ENCODE measurements at places on chromosomes 5 and 9. TPM values are rescaled to one million over a fixed set of nuclear protein-coding genes. Genes with fewer than 3 reads are reported as not detected.
A peak's percentile ranks its signal among the peaks of the same experiment; 100 is the strongest.

GRCh38 chr5:64765804-64766504, 2.5 kb downstream of the SREK1IP1 start:
- no peak overlapping the region for H3K27ac ChIP-seq
- no peak for DNase-seq
- H3K4me3 ChIP-seq = no peak overlapping the region

GRCh38 chr9:97858826-97859225, 5.8 kb downstream of the FOXE1 start:
- no peaks in the 10 kb centered on the region for H3K36me3 ChIP-seq
- H3K4me3 ChIP-seq = no peak overlapping the region
- peaks cover 43% of the 10 kb centered on the region for H3K27me3 ChIP-seq
- no peaks in the 10 kb centered on the region for H3K4me1 ChIP-seq
- no peak for DNase-seq
- no peak overlapping the region for H3K27ac ChIP-seq

- no peaks in the 10 kb centered on the region for H3K4me1 ChIP-seq
- no peak overlapping the region for H3K4me3 ChIP-seq
- no peaks in the 10 kb centered on the region for H3K27me3 ChIP-seq
- DNase-seq = no peak
Measured at GRCh38 chr5:31783086-31783645, 144.2 kb downstream of the PDZD2 start.

DNA sequence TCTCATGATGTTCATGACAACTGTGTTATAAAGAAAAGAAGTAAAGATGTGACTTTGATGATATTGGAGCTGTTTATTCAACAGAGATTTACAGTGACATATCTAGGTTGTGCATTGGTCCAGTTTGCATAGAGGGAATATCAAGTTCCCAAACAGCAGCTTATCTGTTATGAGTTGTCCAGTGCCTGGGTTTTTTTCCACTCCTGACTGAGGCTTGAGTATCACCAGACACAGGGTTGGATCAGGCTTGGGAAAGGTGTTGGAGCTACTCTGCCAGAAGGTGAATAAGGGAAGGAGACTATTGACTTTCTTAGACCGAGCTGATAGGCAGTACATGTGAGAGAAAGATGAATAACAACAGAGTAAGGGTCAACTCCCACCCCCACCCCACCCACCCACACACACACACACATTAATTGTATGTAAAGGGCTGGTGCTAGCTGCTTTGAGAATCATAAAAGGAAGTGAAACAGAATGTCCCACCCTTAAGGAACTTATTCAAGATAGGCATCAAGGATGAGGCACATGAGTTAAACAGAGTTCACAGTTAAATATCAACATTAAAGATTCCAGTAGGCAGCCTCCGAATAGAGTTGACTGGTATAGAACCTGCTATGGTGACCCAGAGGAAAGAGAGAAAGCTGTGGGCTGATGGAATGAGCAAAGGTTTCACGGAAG, 33.0 kb upstream of the RASGRF2 start:
- no peaks in the 10 kb centered on the region for H3K27me3 ChIP-seq
- no peak overlapping the region for H3K27ac ChIP-seq
- H3K36me3 ChIP-seq = no peaks in the 10 kb centered on the region
- no peak overlapping the region for H3K4me3 ChIP-seq
- DNase-seq = no peak

- H3K4me3 ChIP-seq = no peak overlapping the region
- H3K27ac ChIP-seq = no peak overlapping the region
- H3K36me3 ChIP-seq = no peaks in the 10 kb centered on the region
Measured at GRCh38 chr5:36669015-36669651, 62.7 kb downstream of the SLC1A3 start.

Gene DAB2
- total RNA-seq = 61.1 TPM

GRCh38 chr5:178769617-178770260, 39.3 kb upstream of the ZNF354A start:
- H3K4me1 ChIP-seq = no peaks in the 10 kb centered on the region
- H3K27ac ChIP-seq = no peak overlapping the region
- H3K4me3 ChIP-seq = no peak overlapping the region
- H3K36me3 ChIP-seq = no peaks in the 10 kb centered on the region

DNA sequence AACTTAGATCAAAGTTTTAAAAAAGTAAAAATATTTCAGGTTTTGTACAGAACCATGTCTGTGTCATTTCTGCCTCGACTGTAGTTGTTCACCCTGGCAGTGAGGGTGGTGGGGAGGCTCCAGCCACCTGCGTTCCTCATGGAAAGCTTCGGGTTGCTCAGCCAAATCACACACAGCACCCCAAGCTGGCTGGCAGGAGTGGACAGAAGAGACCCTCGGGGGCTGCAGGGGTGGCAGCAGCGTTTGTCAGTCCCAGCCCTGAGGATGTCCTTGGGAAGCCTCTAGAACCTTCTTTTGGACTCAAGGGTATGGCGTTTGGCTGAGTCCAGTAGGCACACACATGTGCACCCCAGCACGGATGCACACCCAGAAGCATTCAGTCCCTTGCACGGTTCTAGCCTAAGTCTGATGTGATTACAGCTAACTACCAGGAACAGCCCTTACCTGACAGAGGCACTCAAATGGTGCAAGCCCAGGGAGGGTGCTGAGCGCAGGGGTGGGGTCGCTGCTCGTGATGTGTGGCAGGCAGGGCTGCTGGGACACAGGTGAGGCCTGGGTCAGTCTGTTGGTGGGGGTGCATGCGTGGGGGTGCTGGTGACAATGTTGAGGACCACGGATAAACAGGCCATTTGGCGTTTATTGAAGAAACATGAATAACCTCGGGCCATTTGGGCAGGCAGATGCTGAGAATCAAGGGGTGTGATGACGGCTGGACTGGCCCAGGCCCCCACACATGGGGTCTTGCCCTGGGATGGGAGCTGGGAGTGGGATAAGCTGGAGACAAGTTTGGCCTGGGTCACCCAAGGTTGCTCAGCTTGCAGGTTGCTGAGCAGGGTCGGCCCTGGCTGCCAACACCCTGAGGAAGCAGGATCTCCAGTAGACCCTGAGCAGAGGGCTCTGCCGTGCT, 103.4 kb downstream of the PHF2 start:
- no peaks in the 10 kb centered on the region for H3K36me3 ChIP-seq
- H3K4me3 ChIP-seq = no peak overlapping the region
- no peak overlapping the region for H3K27ac ChIP-seq
- peak; percentile 9 for DNase-seq

GRCh38 chr5:160399402-160400353, at the start of gene FAM200C:
Gene FAM200C, minus strand, starts transcription at chr5:160400054. Its CDS starts 4,564 bp downstream, at chr5:160395490.
- no peaks in the 10 kb centered on the region for H3K27me3 ChIP-seq
- peak; percentile 90 for DNase-seq
- H3K27ac ChIP-seq = peak within 1 kb of the TSS; percentile 82
- H3K4me3 ChIP-seq = peak within 1 kb of the TSS; percentile 55
- H3K4me1 ChIP-seq = no peaks in the 10 kb centered on the region
- no peaks in the 10 kb centered on the region for H3K36me3 ChIP-seq

DNA sequence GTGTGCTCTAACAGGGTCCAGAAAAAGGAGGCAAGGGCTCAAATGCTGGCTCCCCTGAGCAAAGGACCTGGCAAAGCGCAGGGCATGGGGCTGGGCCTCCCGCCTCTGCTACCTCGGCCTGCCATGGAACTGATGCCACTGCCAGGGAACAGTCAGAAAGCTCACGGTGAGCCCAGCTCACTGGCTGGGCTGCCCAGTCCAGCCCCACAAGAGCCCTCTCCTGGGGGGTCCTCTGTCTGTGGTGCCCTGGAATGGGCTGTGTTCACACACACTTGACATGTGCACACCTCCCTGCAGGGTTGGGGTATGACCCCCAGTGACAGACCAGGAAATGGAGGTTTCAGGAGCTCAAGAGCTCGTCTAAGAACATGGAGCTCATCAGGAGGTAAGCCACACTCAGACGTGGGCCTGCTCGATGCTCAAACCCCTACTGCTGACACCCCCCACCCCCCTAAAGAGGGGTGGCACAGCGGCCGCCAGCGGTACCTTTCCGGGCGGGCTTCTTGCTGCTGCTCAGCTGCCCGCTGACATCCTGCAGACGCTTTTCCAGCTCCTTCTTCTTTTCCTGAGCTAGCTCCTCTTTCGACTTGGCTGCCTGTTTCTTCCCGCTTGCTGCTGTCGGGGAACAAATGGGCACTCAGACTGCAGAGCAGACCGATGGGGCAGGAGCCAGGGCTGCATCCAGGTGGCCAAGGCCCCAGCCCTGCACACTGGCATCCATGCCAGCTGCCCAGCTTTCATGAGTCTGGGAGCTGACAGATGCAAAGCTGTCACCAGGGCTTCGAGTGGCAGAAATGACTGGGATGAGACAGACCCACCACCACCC, 9.1 kb downstream of the BRD3OS start:
- no peak overlapping the region for H3K4me3 ChIP-seq
- DNase-seq = no peak
- H3K4me1 ChIP-seq = no peaks in the 10 kb centered on the region
- H3K36me3 ChIP-seq = no peaks in the 10 kb centered on the region

Gene PLEKHG4B
- total RNA-seq = not detected

Gene REEP2
- total RNA-seq = 14.1 TPM

DNA sequence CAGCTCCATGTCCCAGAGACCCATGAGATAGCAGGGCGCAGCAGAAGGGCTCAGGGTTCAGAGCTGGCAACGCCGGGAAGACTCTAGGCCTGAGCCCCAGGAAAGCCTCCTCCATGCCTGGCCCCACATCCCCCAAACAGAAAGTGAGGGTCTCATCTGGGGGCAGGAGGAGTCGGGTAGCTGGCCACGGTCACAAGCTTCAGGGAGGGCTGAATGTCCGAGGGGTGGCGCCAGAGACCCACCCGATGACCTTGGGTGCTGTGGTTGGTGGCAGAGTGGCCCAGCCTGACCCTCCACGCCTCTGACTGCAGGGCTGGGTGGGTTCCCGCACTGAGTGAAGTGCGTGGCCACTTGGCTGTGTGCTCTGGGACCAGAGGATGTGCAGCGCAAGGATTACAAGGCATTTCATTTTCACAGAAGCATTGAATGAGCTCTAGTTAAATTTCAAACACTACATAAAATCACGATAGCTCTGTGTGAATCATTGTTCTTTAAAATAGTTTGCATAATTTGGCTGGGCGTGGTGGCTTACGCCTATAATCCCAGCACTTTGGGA, 3.0 kb downstream of the C8G start:
- no peak for DNase-seq
- H3K27me3 ChIP-seq = no peaks in the 10 kb centered on the region
- no peak overlapping the region for H3K27ac ChIP-seq
- H3K4me3 ChIP-seq = no peak overlapping the region
- H3K36me3 ChIP-seq = no peaks in the 10 kb centered on the region
- H3K4me1 ChIP-seq = peaks cover 7% of the 10 kb centered on the region

- no peak overlapping the region for H3K4me3 ChIP-seq
- no peak for DNase-seq
- no peaks in the 10 kb centered on the region for H3K4me1 ChIP-seq
- H3K27me3 ChIP-seq = no peaks in the 10 kb centered on the region
- no peaks in the 10 kb centered on the region for H3K36me3 ChIP-seq
- no peak overlapping the region for H3K27ac ChIP-seq
Measured at GRCh38 chr9:111041902-111042301, 3.6 kb upstream of the LPAR1 start.

DNA sequence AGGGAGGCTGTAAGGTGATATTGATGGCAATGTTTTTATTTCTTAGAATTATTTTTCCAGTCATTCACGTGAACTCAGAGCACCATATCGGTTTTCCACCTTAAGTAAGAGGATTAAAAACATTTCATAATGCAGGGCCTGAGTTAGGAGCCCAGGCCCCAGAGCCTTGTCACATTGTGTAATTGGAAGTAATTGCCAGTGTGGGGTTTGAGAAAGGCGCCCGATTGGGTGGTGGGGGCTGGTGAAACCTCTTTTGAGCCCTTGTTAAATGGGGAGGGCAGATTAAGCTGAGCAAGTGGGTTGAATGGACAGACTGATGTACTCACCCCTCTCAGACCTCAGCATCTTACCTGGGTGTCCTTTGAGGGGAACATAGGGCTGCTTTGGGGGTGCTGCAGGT, 116.7 kb upstream of the PITX1 start:
- DNase-seq = no peak
- H3K4me1 ChIP-seq = no peaks in the 10 kb centered on the region
- no peaks in the 10 kb centered on the region for H3K36me3 ChIP-seq
- no peak overlapping the region for H3K4me3 ChIP-seq
- H3K27me3 ChIP-seq = no peaks in the 10 kb centered on the region

DNA sequence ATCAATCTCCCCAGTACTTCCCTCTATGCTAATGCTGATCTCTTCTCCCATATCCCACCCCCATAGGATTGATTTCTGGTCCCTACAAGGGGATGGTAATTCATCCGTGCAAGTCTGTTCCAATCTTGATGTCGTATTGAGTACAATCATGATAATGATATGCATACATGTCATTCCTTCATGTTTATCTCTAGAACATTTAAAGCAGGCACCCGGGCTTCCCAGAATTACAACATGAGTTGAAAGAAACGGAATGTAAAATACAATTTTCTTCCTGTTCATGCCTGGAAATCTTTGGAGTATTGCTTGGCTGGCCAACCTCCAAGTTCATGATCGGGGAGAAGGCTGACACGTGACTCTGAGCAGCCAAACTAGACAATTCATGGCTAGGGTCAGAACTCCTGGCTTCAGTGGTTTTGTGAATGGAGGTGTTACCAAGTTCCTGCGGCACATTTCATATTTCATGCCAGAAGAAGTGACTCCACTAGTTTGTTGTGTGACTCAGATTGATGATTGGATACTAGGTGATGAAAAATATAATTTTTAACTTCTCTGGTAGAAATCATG, 66.6 kb downstream of the C9orf152 start:
- H3K4me1 ChIP-seq = no peaks in the 10 kb centered on the region
- no peak overlapping the region for H3K4me3 ChIP-seq
- H3K36me3 ChIP-seq = no peaks in the 10 kb centered on the region
- H3K27me3 ChIP-seq = no peaks in the 10 kb centered on the region

Gene CDH9
- total RNA-seq = not detected

GRCh38 chr5:82332886-82333615, 54.9 kb upstream of the RPS23 start:
- H3K4me3 ChIP-seq = no peak overlapping the region
- H3K36me3 ChIP-seq = no peaks in the 10 kb centered on the region
- no peak for DNase-seq
- H3K4me1 ChIP-seq = no peaks in the 10 kb centered on the region
- H3K27me3 ChIP-seq = no peaks in the 10 kb centered on the region

Gene SLC22A4
- 2.9 TPM for total RNA-seq

DNA sequence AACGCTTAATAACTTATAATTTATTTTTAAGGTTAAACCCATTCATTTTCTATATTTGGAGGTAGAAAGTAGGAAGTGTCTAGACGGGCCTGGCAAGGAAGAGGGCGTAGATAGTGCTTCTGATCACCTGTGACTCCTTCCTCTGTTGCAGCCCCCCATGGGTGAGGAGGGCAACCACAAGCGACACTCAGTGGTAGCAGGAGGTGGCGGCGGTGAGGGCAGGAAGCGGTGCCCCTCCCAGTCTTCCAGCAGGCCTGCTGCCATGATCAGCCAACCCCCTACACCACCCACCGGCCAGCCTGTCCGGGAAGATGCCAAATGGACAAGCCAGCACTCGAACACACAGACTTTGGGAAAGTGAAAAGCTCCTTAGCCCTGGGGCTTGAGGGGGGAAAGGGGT, 36.7 kb downstream of the FAXDC2 start:
- H3K36me3 ChIP-seq = no peaks in the 10 kb centered on the region

DNA sequence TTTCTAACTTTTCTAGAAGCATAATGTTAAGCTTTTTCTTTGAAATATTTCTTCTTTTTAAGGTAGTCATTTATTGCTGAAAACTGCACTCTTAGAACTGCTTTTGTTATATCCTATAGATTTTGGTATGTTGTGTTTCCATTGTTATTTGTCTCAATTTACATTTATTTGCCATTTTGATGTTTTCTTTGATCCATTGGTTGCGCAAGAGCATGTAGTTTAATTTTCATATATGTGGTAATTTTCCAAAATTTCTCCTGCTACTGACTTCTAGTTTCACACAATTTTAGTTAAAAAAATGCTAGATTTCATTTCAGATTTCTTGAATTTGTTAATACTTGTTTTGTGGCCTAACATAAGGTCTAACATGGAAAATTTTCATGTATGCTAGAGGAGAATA, 1029.3 kb upstream of the TYRP1 start:
- no peaks in the 10 kb centered on the region for H3K27me3 ChIP-seq
- H3K27ac ChIP-seq = no peak overlapping the region
- no peak for DNase-seq
- H3K4me3 ChIP-seq = no peak overlapping the region

All from uterus (tissue), 4 donors.